ENCODE measurements at places on chromosomes 3 and 15. TPM values are rescaled to one million over a fixed set of nuclear protein-coding genes. Genes with fewer than 3 reads are reported as not detected.
A peak's percentile ranks its signal among the peaks of the same experiment; 100 is the strongest.

Gene TUBGCP5
- 31.2 TPM for total RNA-seq

DNA sequence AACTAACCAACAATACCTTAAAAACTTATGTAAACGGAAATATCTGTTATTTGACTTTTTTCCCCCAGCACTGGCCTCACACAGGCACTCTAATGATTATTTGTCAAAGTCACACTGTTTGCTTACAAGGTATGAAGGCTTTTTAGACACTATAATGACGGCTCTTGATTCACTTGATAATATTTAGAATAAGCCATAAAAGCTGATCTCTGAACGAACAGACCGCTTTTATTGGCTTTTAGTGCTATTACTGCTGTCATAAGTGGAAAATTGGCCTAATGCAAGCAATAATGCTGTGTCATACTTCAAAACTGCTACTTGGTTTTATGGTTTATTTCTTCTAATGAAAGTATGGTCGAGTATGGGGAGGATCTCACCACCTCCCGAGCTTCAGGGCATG, 35.1 kb downstream of the MDFIC2 start:
- no peak for DNase-seq

GRCh38 chr15:71629781-71630474, 180.4 kb upstream of the NR2E3 start:
- no peak for DNase-seq

GRCh38 chr3:66934725-66935124, 63.4 kb upstream of the KBTBD8 start:
- no peak for DNase-seq

Gene MEX3B
- 7.2 TPM for total RNA-seq

DNA sequence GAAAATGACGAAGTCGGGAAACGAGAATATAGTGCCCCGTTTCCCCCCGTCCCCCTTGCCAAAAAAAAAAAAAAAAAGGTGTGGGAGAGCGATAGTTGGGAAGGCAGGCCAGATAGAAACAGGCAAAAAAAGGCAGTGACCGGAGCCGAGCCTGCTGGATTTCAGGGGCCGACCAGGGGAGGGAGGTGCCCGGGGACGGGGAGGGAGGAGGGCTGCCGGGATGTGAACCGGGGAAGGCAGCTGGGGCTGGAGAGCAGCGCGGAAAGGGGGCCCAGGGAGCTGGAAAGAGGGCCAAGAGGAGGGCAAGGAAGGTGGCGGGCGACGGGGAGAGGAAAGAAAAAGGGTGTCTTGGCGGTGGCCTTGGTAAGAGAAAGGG, 837 bp downstream of the LRRN1 start:
- no peak for DNase-seq

- DNase-seq: no peak
These were observed 38.5 kb downstream of the ARHGEF3 start for GRCh38 chr3:56763233-56763632.

DNA sequence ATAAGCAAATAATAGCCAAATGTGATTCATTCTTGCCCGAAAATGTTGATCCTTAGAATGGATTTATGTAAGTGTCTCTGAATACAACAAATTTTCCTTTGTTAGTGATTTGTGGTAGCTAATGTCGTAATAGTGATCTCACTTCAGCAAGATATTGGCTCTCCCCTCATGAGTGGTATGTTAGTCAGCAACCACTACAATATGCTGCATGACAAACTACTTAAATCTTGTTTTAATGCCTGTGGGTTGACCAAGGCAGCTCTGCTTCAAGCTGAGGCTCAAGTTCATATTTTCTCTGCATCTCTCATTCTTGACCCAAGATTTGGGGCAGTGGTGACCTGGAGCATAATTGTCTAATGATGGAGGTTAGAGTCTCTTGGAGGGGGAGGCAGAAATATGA, 49.8 kb upstream of the GALNT15 start:
- peak; percentile 96 for DNase-seq

DNA sequence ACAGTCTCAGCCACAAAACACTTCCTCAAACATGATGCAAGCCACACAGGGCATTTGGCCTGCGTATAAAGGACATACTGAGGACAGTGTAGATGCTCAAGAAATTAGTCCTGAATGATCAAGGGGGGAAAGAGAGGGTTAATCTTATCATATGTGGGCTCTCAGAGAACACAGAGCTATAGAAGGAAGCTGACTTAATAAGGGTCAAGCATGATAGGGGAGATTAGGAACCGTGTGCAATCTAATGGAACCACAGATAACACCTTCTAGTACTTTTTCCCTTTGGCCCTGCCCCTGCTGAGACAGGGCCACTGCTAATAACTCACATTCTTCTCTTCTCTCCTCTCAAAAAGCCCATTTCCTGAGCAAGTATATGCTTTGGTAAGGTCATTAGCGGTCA, 114.1 kb upstream of the ADAMTS9 start:
- DNase-seq: no peak

DNA sequence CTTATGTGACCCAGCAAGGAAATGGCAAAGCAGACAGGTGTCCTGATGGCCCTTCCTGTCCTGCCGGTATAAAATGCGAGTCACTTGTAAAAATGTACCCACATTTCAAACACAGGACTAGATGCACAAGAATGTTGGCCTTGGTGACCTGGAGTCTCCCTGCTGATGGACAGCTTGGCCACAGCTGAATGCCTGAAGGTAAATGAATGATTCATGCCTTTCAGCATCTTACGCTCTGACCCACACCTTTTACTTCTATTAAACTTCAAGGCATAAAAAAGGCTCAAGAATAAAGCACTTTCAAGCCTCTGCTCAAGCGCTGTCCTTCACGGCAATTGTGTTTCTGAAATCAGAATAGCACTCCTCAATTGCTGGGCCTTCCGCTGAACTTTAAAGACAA, 228.0 kb upstream of the SLCO3A1 start:
- DNase-seq: no peak

Gene SEC22C
- total RNA-seq: 90.2 TPM

Gene SMCO1
- not detected for total RNA-seq

Gene CTXN2
- total RNA-seq: not detected

Gene CCDC54
- total RNA-seq: not detected

Gene FAM3D
- not detected for total RNA-seq

DNA sequence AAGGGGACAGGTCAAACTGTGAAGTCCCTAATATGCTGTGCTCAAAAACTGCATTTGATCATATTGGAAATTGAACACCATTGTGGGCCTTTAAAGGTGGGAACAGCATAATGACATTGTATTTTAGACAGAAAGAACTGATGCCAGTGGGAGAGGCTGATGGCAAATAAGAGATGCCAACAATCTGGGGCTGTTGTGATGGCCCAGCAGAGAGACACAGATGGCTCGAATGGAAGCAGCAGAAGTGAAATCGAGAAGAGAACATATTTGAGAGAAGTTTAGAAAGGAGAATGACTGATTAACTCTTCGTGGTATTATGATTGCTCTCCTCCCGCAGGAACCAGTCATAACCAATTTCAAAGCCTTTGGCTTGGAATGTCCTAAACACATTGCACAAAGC, 382.9 kb downstream of the MECOM start:
- no peak for DNase-seq

Gene PPCDC
- 21.1 TPM for total RNA-seq

- no peak for DNase-seq
These were observed 162.3 kb downstream of the GABRG3 start for GRCh38 chr15:27133249-27133648.

- DNase-seq: no peak
These were observed 584.0 kb upstream of the LMCD1 start for GRCh38 chr3:7917443-7918151.

DNA sequence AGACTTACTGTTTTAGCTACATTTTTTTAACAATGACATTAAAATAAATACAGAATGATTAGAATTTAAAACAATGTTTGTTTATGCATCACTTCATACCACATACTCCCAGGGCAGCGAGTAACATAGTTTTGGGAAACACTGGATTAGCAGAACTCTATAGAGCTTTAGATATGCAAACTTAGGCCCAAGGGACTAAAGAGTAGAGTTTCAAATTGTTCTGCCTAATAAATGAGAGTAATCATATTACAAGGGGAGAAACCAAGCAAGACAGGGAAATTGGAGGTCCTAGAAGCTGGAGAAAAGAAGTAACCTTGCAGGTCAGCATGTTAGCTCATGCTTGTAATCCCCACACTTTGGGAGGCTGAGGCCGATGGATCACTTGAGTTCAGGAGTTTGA, 3.6 kb upstream of the DAZL start:
- DNase-seq: no peak

- no peak for DNase-seq
These were observed 60.3 kb downstream of the EBLN2 start for GRCh38 chr3:73121669-73122331.

Gene SERPINI2
- total RNA-seq: not detected

- no peak for DNase-seq
These were observed 28.4 kb upstream of the PARL start for GRCh38 chr3:183912895-183913579.

- no peak for DNase-seq
These were observed 6.9 kb downstream of the NCKIPSD start for GRCh38 chr3:48678566-48679380.

GRCh38 chr15:41605566-41605965, 46.6 kb downstream of the TYRO3 start:
- no peak for DNase-seq

GRCh38 chr15:33113666-33114373, 80.7 kb downstream of the FMN1 start:
- DNase-seq: no peak

DNA sequence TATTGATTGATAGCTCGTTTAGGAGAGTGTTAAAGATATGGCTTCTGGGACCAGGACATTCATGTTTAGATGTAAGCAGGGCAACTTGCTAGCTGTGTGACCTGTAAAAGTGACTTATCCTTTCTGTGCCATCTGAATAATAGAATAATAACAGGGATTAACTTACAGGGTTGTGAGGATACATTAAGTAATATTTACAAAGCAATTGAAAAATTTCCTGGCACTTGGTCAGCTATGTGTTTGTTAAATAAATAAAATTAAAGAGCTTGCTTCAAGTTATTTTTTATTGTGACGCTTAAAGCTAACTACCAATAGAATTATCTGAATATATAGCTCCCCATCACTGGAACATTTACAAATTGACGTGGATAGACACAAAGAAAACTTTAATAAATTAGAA, 287.9 kb upstream of the CDIN1 start:
- no peak for DNase-seq

DNA sequence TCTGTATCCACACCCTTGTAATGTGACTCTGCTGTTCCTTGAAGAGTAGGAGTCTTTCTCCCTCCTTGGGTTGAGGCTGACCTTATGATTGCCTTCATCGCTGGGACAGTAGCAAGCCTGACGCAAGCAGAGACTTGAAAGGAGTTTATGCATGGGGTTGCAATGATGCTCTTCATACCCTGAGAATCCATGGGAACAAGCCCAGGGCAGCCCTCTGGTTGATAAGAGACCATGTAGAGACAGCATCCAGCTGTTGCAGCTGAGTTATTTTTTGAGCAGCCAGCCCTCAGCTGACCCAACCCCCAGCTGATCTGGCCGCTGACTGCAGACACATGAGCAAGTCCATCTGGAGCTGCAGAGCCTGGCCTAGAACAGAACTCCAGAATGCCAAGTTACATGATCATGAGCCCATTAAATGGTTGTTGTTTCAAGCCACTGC, 60.6 kb upstream of the ARNT2 start:
- no peak for DNase-seq

Gene ELL3
- 1.3 TPM for total RNA-seq

GRCh38 chr3:156017352-156018030, 102.9 kb upstream of the KCNAB1 start:
- no peak for DNase-seq

DNA sequence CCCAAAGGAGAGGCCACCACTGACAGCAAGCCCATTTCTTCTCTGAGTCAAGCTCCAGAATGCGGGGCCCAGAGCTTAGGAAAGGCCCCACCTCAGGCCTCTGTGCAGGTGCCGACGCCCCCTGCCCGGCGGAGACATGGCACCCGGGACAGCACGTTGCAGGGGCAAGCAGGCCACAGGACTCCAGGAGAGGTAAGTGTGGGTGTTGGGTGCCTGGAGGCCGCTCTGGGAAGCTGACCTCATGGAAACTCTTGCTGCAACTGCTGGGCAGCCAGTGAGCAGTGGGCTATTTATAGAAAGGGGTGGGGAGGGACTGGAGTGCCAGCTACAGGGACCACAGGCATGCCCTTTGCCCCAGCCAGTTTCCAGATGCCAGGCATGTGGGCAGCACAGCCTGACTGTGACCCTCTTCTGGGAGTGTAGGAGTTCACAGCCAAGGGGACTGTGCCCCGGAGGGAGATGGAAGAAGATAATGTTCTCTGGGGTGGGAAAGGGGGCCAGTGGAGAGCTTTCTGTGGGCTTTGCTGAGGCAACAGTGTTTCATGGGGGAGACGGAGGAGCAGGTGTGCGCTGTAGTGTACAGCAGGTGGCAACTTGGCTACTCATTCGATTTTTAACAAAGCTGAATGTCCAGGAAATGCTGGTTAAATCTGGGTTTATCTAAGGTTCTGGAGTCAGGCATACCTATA, 23.7 kb downstream of the ALPK3 start:
- DNase-seq: peak; percentile 85

Gene ECE2
- total RNA-seq: not detected

DNA sequence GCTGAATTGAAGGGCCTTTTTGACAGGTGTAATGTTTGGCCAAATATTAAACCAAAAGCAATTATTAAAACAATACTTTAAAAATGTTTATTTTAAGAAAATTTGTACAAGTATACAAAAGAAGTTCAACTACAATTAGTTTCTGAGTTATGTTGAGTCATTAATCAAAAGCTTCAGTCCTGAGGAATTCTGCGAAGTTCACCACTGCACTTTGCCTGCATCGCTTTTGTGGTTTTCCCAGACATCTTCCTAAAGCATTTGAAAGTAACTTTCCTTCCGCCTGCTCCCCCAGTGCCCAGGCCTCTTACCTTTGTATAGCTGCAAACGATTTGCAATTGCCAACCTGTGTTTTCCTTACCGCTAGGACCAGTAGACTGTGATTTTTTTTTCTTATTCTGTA, 69.5 kb downstream of the KCNAB1 start:
- no peak for DNase-seq

GRCh38 chr3:28247286-28247685, 5.9 kb downstream of the CMC1 start:
- no peak for DNase-seq

DNA sequence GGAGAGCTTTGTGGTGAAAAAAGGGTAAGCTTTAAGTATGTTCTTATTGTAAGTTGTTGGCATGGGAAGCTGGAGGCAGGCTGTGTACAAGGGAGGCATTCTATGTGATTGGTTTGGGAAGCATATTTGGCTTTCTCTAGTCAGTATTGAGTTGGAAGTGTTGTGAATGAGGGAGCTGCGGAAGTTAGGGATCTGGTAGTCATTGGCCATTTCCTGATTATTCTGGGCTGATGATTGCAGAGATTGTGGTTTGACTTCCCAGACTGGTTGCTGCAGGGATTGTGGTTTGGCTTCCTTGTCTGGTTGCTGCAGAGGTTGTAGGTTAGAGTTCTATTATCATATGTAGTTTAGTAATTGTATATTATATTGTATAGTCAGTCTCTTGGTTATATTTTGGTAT, 21.0 kb downstream of the STXBP5L start:
- DNase-seq: no peak

Gene LIPH
- total RNA-seq: not detected

GRCh38 chr15:80177156-80177555, 24.4 kb downstream of the FAH start:
- DNase-seq: no peak

Gene CCNB2
- total RNA-seq: 130 TPM

- no peak for DNase-seq
These were observed 20.5 kb downstream of the IFT122 start for GRCh38 chr3:129460572-129460971.
